ENCODE measurements at places on chromosomes 5 and 9.

DNA sequence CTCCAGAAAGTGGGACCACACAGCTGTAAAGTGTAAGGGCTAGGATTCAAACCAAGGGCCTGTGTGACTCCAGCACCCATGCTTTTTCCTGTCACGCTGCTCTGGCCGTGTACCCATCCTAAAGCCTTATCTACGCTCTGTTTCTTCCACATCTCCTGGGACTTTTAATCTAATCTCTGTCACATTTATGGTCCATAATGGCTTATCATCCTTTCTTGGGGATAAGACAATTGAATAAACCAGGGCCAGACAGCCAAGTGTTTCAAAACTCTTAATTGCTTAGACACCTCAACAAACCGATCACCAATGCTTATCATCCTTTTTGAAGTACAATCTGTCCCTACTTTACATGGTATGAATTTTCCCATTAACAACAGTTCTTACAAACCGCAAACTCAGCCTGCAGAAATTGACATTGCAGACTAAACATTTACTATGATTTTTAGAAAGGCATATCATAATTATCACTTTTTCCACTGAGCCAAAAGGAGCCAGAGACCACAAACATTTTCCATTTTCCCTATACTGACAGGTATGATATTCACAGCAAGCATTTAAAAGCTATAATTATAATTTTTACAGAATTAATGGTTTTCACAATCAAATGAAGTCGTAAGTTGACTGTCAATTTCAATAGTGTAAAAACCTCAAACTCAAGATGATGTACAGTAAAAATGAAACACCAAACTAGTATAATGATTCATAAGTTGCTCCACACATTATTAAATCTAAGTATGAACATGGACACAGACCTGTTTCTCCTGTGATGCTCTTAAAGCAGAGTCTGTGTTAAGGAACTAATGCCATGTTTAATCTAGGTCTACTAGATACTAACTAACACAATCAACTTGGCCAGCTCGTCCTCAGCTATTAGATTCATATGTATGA lies 99.5 kb downstream of the FBXW11 start:
- no peak for DNase-seq

- DNase-seq, result no peak
Observed at GRCh38 chr5:169719360-169720314, 82.6 kb downstream of the DOCK2 start.

- DNase-seq, result peak; percentile 39
Observed at GRCh38 chr5:154058055-154059038, 19.6 kb downstream of the MFAP3 start.

DNA sequence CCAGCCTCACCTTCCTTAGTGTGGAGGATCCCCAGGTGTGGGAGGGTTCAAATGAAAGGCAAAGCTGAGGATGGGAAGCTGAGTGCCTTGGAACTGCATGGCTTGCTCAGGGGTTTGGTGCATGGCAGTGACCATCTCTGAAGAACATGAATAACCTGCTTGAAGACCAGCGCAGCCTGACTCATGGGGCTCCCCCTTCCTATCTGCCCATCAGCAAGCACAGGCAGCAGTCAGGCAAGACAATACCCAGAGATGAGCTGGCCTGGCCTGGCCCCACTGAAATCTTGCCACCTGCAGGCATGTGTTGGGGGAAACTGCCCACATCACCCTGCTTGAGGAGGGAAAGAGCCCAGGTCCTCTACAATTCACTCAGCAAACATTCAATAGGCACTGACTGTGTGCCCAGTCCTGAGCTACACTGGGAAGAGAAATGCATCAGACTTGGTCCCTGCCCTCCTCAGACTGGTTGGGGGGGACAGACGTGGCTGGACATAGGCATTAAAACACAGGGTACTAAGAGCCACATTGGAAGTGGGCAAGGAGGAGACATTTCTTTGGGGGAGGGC lies 105.0 kb upstream of the ALDH1B1 start:
- no peak for DNase-seq

Data from fibroblast of skin of right biceps (primary cell).